ENCODE measurements at places on chromosomes 2 and 18.

GRCh38 chr2:41873102-41874031 is 174.5 kb upstream of the PKDCC start:
- no peak for DNase-seq

GRCh38 chr2:132586101-132586511 is 83.9 kb downstream of the LYPD1 start:
- DNase-seq, result no peak

GRCh38 chr18:32760391-32760790 is 12.4 kb downstream of the KLHL14 start:
- DNase-seq, result no peak

- DNase-seq, result no peak
Observed at GRCh38 chr2:207974216-207974605, 51.1 kb downstream of the PLEKHM3 start.

- no peak for DNase-seq
Observed at GRCh38 chr18:56245866-56246580, 392.4 kb downstream of the TXNL1 start.

DNA sequence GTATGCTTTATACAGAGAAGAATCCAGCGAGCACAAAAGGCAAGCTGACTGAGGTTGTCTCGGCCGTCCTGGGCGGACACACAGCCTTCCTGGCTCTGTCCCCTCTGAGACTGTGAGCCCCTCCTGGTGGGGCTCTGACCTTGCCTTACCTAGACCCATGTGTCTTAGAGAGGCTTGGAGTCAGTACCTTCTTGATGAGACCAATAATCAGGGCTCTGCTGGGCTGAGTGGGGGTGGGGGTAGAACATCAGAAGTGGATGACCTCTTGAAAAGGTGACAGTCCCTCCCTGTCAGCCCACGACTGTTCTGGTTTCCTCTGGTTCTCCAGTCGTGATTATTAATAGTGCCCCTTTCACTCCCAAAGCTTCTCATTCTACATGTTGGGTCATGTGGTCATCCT is 31.2 kb downstream of the TWIST2 start:
- no peak for DNase-seq

GRCh38 chr18:39453882-39454281 is 1888.3 kb upstream of the CELF4 start:
- DNase-seq, result no peak

DNA sequence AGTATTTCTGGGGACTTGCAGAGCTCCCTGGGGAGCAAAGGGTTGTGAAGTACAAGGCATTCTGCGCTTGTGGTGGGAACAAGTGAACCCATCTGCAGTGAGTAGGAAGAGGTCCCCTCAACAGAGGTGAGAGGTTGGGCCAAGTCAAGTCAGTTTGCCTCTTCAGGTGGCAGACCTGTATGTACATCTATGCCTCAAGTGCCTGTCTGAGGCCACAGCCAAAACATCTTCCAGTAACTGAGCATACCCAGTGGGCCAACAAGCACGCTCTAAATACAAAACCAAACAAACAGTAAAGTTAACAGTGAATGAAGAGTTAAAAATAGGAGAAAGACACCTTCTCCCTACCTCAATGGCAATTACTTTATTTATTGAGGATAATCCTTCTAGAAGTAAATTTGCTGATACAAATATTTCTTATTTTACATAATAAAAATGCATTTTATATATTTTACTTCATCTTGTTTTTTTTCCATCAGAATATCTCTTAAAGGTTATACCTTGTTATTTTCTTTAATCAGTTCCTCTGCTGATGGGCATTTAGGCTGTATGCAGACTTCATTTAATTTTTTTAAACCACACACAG is 2.5 kb downstream of the GYPC start:
- DNase-seq, result no peak

GRCh38 chr2:226080334-226080733 is 680.8 kb downstream of the NYAP2 start:
- no peak for DNase-seq

DNA sequence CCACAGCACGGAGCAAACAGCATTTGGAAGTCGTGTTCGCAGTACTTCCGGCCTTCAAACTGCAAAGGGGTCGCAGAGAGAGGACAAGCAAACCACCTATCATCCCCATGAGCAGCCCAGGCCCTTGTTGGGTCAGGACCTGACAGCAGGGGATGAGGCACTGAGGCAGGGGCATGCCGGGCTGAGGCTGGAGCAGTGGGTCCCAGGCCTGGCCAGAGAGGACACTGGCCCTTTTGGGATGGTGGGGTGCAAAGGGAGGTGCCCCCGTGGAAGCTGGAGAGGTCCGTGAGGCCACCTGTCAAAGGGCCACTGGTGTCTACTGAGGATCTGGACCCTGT is 8.9 kb downstream of the GPR17 start:
- no peak for DNase-seq

DNA sequence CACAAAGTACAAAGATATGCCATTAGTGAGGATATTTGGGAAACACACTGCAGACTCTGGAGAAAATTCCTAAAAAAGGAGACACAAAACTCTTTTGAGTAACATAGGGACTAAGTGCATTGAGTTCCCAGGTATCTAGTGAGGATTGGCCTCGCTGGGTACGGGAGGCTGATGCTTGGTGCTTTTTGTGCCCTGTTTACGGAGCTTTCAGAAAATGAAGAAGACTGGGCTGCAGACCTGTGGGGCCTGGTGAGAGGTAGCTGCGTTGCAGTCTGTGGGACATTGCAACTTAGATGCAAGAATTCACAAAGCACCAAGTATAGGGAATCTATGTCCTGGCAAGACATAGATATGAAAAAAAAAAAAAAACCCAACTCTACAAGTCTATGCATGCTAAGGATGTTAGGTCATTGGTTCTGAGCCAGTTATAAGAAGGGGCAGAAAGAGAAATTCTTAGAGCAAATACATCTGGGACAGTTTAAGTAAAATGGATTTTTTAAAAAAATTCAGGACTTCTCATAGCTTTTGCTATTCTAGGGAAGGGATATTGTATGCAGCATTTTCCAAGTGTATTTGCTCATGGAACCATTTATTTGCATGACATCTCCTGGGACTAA is 156.0 kb downstream of the SLC4A3 start:
- no peak for DNase-seq

DNA sequence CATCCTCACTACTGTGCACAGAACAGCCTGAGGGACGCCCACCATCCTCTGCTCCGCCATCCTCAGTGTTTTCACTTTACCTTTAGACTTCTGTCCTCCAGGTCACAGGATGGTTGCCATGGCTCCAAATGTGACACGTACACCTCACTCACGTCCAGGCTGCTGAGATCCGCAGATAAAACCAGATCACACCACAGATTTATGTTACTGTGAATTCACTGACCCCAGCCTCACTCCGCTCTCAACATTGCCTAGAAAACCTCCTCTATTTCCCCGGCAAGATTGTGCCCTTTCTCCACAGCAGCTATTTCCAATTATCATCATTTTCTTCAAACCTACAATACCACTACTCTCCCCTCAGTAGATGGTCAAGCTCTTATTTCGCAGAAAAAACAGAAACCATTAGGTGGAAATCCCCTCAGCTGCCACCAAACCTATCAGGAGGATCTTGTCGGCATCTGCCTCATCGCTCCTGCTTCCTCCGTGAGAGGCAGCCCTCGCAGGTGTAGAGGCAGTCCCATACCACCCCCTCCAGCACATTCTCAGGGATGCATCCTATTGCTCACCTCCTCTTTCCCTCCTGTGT is 49.8 kb upstream of the SLC1A4 start:
- DNase-seq, result no peak

- DNase-seq, result no peak
Observed at GRCh38 chr2:34474646-34475045, 875.5 kb upstream of the FAM98A start.

DNA sequence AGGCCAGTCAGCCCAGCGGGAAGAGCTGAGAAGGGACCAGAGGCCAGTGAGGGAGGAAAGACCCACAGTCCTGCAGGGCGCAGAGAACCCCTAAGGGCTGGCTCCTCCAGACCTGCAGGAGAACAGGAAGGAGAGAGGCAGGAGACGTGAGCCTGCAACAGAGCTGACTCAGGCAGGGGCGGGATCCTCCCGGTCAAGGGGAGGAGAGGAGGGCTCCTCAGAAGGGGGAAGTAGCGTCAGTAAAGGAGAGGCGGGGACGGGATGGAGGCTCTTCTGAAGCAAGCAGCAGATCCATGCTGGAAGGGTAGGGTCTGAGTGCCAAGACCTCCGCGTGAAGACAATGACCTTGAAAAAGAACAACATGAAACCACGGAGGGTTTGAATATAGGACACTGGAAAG is 50.8 kb downstream of the TRABD2A start:
- DNase-seq, result no peak

- DNase-seq, result no peak
Observed at GRCh38 chr2:16035747-16036745, 95.7 kb downstream of the MYCN start.

DNA sequence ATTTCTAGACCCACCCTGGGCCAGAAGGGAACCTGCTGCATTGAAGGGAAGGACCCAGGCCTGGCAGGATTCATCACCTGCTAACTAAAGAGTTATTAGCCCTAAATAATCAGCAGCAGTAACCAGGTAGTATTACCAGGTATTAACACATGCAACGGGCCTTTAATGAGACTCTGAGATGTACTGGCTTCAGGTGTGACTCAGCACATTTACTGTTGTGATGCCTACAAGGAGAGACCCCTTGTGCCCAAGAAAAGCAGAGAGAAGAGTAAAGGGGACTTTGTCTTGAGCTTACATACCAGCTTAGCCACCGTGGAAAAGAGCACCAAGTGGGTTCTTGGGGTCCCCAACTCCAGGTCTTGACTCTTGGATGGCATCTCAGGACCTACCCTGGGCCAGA is 243.1 kb upstream of the SLC39A10 start:
- no peak for DNase-seq

GRCh38 chr2:48144777-48145176 is 238.5 kb upstream of the FBXO11 start:
- no peak for DNase-seq

DNA sequence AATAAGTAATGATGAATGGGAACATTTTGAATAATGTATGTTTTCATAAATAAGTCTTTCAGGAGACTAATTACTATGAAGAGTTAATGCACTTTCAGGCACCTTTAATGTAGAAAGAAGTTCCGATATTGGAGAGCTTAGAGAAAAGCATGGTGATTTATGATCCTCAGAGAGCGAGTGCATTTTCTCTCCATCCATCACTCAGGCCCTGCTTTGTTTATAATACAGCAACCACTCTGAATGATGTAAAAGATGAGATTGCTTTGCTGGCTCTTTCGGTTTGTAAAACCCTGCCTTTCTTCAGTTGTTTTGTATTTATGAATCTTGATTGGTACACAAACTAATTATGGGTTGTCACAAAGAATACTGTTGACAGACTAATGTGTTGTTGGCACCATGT is 132.0 kb downstream of the NYAP2 start:
- DNase-seq, result no peak

DNA sequence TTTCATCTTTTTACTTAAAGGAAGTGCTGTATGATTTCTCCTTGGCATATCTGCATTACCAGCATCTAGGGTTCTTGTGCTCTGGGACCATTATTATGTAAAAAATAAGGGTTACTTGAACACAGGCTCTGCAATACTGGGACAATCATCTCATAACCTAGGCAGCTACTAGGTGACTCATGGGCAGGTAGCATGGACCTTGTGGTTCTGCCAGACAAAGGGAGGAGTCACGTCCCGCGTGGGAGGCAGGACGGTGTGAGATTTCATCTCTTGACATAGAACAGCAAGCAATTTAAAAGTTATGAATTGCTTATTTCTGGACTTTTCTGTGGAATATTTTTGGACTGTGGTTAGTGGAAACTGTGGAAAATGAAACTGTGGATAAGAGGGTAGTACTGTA is 34.1 kb downstream of the ASAP2 start:
- DNase-seq, result no peak

DNA sequence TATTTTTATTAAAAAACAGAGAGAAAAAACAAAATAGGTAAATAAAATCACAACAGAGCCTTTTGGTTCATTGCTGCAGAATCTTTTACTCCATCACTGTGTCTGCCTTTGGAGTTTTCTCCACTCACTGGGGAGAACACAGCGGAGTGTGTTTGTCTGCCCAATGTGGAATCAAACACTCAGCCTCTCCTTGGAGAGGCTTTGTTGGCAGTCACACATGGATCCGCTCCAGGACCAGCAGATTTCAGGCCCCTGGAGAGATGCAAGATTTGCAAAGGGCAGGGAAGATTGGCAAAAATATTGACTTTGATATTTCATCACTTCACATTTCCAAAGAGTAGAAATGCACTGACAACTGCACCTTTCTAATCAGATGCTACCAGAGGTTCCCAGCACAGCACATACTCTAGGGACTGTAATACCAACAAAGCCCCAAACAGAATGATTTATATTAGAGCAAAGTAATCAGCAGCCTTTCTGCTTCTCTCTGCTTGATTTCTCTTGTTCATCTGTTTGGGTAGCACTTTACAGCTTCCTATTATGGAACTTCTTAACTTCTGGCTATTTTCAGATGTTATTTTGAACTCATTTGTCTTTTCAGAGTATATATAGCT is 1898.8 kb upstream of the PIK3C3 start:
- DNase-seq, result no peak

DNA sequence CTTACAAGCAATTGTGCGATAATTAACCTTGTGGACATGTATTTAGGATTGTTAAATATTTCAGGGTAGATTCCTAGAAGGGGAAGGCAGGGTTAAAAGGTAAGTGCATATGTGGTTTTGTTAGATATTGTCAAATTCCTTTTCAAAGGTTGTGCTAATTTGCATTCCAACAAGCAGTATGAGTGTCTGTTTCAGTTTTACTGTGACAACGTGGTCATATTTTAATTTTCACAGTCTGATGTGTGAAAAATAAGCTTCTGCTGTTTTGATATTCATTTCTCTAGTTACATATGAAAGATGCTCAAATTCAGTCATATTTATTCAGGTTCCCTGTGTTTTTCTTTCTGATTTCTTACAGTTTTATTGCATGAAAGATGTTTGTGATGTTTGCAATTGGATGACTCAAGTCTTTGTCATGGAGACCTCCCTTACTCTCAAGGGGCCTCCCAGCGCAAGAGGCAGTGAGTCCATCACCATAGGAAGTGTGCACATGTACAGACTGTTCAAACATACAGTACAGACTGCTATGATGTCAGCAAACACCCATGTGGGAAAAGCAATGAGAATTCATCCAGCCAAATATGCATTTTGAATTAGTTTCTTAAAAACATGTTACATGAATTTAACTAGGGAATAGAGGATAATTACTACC is 310.8 kb downstream of the GALR1 start:
- no peak for DNase-seq

All from activated T-cell treated with anti-CD3 and anti-CD28 coated beads for 1 hour (primary cell).